ENCODE measurements at places on chromosomes 3 and 15.
A peak's percentile ranks its signal among the peaks of the same experiment; 100 is the strongest.

- no peak for DNase-seq
Measured at GRCh38 chr3:64686446-64686908, 1.3 kb downstream of the ADAMTS9 start.

- no peak for DNase-seq
Measured at GRCh38 chr15:57422113-57422754, 45.9 kb downstream of the CGNL1 start.

GRCh38 chr3:140572334-140572733, 105.5 kb upstream of the TRIM42 start:
- no peak for DNase-seq

- peak; percentile 69 for DNase-seq
Measured at GRCh38 chr3:161305095-161305991, 66.0 kb downstream of the SPTSSB start.

GRCh38 chr15:29713784-29714183, 108.5 kb downstream of the TJP1 start:
- no peak for DNase-seq

- no peak for DNase-seq
Measured at GRCh38 chr3:57971975-57972374, 36.2 kb upstream of the FLNB start.

DNA sequence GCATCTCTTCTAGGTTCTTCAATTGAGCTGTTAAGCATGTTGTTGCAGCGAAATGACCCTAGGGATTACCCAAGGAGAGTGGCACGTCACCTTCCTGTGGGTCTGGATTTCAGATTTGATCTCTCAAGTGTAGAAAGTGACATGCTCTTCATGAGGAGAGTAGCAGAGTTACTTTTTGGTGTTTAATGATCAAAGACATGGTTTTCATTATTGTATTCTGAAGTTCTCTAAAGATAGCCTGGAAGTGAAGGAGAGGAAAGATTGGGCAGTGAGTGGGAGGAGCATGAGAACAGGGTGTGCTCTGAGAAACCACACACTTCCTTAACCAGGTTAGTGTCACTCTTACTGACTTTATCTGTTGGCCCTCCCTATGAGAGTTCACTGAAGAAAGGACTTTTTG, 153.6 kb downstream of the AKAP13 start:
- DNase-seq: peak; percentile 67

- DNase-seq: peak; percentile 8
Measured at GRCh38 chr3:134312072-134312872, 61.6 kb upstream of the RYK start.

DNA sequence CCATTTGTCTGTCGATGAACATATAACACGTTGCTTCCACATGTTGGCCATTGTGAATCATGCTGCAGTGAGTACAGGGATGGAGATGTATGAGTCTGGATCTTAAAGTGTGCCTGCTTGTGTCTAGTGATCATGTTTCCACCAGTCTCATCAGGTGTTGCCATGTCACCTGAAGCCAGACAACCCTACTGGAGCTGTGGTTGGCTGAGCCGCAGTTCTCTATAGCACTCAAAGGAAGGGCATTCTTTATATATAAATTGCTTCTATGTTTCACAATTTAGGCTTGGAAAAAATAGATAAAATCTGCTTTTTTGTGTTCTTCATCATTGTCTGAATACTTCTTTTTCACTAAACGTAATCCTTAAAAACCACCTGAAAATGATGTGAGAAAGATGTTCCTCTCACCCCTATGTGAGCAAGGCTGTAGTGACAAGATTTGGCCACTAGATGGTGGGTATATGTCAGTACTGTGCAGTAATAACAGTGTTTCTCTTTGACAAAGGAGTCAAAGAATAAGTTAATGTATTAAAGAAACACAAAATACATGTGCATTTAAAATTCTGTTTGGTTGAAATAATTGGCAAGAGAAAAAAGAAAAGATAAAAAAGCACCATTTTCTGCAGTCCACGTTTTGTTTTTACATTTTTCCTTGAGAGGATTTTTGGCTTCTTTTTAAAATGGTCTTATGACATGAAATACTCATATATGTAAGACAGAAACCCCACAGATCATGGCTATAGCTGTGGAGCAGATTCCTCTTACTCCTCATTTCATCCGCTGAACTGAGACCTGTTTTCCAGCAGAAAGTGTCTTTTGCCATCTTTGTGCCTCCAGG, 394.5 kb upstream of the DPPA4 start:
- DNase-seq: peak; percentile 57

GRCh38 chr3:151814588-151814987, 672 bp downstream of the AADAC start:
- DNase-seq: no peak

DNA sequence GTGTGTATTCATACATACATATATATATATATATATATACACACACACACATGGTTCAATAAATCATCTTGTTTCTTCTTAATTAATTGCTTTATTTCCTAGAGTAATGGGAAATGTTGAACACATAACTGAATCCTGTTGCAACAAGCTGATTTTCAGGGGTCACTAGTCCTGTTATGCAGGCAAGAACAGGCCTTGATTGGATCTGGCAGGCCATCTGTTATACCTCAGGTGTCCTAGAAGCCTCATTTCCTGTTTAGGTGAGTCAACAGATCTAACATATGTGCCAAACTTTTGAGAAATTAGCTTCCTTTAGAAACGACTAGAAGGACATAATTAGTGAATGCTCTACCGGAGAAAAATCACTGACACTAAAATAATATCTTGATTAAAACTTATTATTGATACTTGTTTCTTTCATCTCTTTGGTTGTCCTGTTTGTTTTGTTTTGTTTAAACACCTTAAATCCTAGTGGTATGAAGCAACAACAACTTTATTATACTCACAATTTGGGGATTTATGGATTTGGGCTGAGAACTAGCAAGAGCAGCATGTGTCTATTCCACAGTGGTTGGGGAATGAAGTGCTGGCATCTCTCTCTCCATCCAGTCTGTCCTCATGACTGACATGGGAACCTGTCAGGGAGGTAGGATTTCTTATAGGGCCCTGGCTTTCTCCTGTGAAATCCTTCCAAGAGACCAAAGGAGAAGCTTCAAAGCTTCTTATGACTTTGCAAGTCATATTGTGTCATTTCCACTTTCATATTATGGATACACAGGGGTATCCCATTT, 552.6 kb downstream of the NSUN3 start:
- no peak for DNase-seq

- DNase-seq: no peak
Measured at GRCh38 chr3:85662462-85662861, 703.7 kb downstream of the CADM2 start.

- DNase-seq: no peak
Measured at GRCh38 chr3:57889807-57890206, 118.4 kb upstream of the FLNB start.

DNA sequence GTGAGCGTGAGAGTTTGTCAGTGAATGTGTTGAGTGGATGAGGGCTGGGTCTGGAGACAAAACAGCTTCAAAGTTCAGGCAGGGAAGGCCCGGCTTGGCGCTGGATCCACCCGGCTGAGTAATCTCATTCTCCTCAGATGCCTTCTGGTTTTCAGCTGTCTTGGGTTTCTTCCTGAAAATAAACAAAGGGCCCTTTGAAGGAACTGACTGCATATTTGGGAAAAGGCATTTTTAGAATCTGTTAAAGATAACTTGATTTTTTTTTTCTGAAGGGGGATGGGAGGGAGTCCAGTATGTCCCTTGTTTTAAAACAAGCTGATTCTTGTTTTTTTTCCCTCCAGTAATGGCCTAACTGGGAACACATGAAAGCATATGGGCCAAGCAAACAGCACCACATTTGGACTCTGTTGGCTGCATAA, 86.4 kb downstream of the TIGIT start:
- DNase-seq: no peak

DNA sequence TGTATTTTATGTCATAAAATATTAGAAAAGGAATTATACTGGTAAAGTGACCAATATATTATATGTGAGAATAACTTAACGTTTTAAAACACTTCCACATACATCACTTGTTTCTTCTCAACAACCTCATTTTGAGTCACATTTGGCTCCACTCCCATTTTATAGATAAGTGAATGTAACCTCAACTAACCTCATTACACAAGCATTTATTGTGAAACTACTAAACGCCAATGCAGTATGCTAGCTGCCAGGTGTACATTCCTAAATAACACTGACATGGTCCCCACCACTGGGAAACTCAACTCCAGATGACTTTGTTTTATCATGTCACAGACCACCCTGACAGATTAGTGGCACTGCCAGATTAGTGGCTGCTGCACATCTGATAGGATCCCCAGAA, 249.7 kb upstream of the CNTN4 start:
- no peak for DNase-seq

- no peak for DNase-seq
Measured at GRCh38 chr3:197076415-197076814, 46.8 kb upstream of the MELTF start.

DNA sequence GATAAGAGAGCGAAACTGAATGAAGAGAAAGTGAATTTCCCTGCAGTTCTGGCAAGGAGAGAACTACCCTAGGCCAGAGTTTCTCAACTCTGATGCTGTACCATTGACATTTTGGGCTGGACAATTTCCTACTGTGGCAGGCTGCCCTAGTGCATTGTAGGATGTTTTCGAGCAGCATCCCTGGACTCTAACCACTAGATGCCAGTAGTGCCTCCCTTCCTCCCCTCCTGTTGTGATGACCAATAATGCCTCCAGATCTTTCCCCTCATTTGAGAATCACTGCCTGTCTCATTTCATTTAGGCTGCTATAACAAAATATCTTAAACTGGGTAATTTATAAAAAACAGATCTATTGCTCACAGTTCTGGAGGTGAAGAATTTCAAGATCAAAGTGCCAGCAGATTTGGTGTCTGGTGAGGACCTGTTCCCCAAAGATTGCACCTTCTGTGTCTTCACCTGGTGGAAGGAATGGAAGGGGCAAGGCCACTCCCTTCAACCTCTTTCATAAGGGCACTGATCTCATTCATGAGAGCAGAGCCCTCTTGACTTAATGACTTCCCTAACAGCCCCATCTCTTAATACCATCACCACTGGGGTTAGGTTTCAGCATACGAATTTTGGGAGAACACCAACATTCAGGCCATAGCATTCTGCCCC, 188.9 kb upstream of the MEIS2 start:
- no peak for DNase-seq

DNA sequence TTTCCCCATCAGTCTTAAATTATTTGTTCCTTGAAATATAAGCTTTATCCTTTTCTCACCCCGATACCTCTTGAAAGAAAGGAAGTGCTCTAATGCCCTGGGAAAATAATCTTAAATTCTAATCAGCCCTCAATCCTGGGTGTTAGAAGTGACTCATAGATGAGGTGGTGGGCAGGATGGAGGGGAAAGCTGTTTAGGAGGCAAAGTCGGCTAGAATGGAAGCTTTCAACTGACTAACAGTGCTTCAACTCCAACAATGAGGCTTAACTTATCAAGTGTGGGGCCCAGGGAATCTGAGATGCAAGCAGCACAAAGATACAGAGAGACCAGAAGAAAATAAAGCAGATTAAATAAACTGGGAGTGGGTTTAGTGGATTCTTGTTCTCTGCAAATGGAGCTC, 175.8 kb downstream of the EPHB1 start:
- DNase-seq: no peak

GRCh38 chr3:181464033-181464694, 247.6 kb upstream of the SOX2 start:
- DNase-seq: no peak

GRCh38 chr15:52523647-52524046, 5.0 kb downstream of the MYO5A start:
- DNase-seq: peak; percentile 62

DNA sequence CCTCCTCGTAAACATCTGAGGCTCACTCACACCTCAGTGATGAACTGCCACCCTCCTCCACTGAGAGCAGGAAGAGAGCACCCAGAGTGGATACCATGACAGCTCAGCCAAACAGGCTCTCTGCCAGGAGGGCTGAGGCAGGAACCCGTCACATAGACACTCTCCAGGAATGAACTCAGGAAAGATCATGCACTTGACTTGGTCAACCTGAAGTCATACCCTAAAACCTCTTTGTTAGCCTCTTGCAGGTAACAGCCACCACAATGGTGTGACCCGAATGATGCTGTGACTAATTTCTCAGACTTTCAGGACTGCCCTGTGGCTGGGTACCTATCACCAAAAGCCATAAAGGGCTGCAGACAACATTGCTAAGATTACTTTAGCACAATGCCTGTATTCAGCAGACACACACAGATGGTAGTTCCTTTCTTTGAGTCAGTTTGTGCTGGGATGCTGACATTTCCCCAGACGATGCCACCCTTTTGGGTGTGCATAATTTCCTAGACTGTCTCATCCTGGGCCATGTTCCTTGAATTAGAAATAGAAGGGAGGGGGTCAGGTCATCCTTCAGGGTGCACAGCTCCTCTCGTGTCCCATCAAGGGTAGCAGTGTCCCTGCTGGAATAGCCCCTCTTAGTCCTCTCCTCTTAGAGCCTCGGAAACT, 30.3 kb downstream of the CX3CR1 start:
- no peak for DNase-seq

DNA sequence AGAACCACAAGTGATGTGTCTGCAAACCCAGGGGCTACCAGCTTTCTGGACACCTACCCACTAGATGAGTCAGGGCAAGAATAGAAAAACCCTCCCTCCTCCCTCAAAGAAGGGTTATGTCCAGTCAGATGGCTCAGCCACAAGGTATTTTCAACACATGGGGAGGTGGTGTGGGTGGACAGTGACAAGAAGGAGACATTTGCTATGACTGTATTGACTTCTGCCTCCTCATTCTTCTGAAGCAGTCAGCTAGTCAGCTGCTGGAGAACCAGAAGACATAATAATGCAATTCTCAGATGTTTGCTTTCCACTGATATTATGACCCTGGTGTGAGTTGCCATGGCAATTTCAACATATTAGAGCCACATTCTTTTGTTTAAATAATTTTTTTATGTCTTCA, 66.7 kb upstream of the GOLGA8B start:
- peak; percentile 88 for DNase-seq

Data from inflammatory macrophage (primary cell).